ENCODE measurements at places on chromosomes 1 and 21. TPM values are rescaled to one million over a fixed set of nuclear protein-coding genes. Genes with fewer than 3 reads are reported as not detected.
A peak's percentile ranks its signal among the peaks of the same experiment; 100 is the strongest.

DNA sequence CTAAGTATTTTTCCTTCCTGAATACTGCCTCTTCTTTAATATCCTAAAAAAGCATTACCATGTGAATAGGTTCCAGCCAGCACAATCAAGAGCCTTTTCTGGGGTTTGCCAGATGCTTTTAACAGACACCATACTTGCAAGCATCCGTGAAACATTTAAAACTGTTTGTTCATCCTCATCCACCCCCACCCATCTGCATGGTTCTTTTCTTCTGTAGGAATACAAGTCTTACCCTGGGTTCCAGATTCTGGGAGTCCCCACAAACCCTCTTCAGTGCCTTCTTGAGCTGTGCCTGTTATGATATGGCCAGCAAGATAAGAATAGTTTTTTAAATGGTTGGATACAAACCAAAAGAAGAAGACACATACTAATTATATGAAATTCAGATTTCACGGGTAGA lies 354.9 kb upstream of the PLXNA2 start:
- DNase-seq: no peak

The POTED gene
- polyA plus RNA-seq: not detected

The PI4KB gene
- 75.2 TPM for polyA plus RNA-seq

GRCh38 chr1:53376742-53377437 lies 49.0 kb upstream of the LRP8 start:
- DNase-seq: no peak

The PDC gene
- polyA plus RNA-seq: not detected

The GBP7 gene
- not detected for polyA plus RNA-seq

DNA sequence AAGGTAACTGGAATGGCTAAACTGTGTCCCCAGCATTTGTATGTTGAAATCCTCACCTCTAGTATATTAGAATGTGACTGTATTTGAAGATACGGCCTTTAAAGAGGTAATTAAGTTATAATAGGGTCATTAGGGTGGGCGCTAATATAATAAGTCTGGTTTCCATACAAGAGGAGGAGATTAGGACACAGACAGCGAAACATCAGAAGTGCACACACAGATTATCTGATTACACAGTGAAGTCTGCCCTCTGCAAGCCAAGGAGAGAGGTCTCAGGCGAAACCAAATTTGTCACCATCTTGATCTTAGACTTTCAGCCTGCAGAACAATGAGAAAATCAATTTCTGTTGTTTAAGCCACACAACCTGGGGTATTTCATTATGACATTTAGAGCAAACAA lies 2233.1 kb downstream of the MRPL39 start:
- no peak for DNase-seq

- DNase-seq: no peak
These were observed 7.5 kb upstream of the KPNA6 start for GRCh38 chr1:32100359-32100758.

DNA sequence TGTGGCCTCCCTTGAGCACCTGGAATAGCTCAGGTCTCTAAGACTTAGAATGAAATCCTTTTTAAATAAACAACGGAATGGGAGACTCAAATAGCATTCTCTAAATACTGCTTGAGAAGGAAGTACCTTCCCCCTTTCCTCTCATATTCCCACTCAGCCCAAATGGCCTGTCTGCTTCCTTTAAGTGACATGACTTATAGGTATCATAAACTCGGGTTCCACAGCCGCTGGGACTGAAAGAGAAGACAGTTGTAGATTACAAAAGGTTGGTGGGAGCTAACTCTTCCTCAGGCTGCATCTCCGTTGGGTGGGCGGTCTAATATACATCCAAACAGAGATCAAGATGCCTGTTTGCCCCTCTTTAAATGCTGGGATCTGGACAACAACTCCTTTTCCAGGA lies 1.2 kb upstream of the HMCN1 start:
- DNase-seq: no peak

GRCh38 chr1:30133414-30134055 lies 589.9 kb downstream of the MATN1 start:
- no peak for DNase-seq

DNA sequence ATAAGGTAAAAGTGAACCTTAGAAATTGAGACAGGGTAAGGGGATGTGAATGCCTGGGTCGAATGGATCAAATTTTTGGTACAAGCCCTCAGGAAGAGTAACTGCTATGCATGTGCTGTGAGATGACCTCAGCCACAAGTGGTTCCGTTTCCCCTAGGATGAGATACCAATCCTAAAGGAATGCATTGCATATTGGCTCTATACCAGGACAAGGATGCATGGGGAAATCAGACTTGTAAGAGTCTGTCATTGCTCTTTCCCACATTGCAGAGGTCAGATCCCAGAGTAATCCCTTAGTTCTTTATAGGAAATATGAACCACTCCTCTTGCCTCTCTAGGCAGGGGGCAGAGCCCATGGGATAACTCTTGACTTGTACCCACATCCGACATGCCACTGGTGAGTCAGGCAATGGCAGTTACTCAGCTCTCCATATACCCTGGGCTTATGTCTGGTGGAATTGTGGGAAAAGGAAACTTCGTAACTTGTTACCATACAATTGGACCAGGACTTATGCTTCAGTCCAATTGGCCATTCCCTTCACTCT lies 428.3 kb upstream of the ZRANB2 start:
- DNase-seq: no peak

DNA sequence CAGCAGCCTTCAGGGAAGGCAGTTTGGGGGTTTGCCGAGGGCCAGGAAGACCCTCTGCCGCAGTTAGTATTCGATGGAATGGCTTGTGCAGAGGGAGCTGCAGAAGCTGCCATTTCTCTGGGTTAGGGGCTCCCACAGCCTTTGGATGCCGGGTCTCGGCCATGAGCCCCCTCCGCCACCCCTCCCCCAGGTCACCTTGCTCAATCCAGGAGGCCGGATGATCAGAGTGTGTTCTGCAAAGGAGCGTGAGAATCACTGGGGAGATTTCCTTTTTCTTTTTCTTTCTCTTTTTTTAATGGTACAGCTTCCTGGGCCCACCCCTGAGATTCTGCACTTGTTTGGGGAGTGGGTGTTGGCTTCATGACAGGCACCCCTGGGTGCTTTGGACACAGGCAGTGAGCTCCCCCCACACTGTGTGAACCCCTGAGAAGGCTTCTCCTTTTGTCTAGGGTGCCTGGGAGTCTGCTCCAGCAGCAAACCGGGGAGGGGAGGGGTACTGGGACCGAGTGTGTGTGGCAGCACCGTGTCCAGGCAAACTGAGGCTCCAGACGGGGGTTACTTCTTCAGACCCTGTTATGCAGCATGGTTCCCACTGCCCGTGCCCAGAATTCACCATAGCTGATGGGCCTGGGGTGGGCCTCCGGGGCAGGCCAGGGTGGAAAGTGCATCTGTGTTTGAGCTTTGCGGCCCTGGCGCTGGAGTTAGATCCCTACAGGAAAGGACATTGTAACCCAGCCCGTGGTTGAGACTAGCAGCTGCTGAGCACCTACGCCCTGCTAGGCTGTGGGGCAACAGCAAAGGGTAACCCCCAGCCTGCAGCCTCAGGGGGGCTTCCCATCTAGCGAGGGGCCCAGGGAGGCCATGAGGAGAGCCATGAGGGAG lies 18.5 kb downstream of the TNFRSF1B start:
- DNase-seq: no peak

The WNT4 gene
- polyA plus RNA-seq: not detected

DNA sequence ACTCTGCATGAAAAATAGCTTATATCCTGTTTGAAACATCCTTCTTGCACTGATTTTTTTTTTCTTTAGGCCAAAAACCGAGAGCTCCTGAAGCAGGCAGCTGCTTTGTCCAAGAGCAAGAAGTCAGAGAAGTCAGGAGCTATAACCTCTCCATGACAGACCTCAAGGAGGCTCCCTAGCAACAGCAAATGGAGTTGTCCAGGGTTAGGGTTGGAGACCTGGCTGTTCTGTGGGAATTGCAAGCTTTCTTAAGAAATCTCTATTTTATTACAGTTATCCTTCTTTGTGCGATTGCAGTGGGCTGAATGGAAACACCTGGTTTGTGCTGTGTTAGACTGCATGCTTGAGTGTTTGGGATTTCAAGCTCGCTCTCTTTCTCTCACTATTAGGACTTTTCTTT lies 12.6 kb upstream of the STX12 start:
- no peak for DNase-seq

- no peak for DNase-seq
These were observed 10.8 kb downstream of the S1PR1 start for GRCh38 chr1:101247404-101248287.

The DNASE2B gene
- not detected for polyA plus RNA-seq

The NOTCH2 gene
- polyA plus RNA-seq: 56.9 TPM

DNA sequence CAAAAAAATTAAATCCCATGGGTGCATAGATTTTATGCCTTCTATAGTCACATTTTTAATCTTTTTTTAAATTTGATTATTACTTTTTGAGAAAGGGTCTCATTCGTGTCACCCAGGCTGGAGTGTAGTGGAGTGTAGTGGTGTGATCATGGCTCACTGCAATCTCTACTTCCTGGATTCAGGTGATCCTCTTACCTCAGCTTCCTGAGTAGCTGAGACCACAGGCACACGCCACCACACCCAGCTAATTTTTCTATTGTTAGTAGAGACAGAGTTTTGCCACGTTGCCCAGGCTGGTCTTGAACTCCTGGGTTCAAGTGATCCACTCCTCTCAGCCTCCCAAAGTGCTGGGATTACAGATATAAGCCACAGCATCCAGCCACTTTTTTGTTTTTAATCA lies 10.4 kb downstream of the CBR3 start:
- DNase-seq: no peak

GRCh38 chr1:225819346-225820192 lies 9.6 kb downstream of the EPHX1 start:
- no peak for DNase-seq

The MIA3 gene
- polyA plus RNA-seq: 47.2 TPM

DNA sequence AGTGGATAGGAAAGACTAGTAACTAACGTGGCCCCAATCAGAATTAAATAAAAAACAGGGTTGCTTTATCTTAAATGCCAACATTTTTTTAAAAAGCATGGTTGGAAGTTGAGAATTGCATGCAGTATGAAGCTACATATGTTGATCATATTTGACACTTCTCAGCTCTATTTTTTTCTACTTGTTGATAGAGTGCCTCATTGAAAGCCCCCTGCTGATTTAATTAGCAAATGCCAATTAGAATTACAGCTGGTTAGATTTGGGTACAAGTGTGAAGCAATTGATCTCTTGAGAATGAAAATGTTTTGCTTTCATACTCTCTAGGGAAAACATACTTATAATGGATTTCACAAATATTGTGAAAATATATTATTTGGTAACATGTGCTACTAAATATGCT lies 40.5 kb downstream of the CHD1L start:
- no peak for DNase-seq

DNA sequence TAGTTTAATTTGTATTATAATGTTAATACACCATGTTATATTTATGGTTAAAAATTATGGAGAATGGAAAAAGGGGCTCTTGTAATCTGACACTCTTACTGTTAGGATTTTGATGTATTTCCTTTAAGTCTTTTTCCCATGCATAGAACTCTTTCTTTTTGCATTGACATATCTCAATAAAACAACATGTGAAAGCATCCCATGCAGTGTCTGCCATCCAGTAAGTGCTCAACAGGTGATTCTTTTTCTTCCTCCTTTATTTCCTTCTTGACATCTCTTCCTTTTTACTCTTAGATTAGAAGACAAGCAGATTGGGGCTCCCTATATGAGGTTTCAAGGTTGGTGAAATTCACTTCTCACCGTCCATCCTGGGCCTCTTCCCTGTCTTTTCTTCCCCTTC lies 2.8 kb downstream of the NEXN start:
- no peak for DNase-seq

DNA sequence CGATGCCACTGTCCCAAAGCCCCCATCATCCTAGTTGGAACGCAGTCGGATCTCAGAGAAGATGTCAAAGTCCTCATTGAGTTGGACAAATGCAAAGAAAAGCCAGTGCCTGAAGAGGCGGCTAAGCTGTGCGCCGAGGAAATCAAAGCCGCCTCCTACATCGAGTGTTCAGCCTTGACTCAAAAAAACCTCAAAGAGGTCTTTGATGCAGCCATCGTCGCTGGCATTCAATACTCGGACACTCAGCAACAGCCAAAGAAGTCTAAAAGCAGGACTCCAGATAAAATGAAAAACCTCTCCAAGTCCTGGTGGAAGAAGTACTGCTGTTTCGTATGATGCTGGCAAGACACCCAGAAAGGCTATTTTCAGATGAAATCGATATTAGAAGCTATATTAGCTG lies 8.1 kb downstream of the RHOU start:
- no peak for DNase-seq

- no peak for DNase-seq
These were observed 13.3 kb downstream of the SMIM12 start for GRCh38 chr1:34846265-34846664.

The CHIA gene
- polyA plus RNA-seq: not detected

The DISC1 gene
- 5.4 TPM for polyA plus RNA-seq

DNA sequence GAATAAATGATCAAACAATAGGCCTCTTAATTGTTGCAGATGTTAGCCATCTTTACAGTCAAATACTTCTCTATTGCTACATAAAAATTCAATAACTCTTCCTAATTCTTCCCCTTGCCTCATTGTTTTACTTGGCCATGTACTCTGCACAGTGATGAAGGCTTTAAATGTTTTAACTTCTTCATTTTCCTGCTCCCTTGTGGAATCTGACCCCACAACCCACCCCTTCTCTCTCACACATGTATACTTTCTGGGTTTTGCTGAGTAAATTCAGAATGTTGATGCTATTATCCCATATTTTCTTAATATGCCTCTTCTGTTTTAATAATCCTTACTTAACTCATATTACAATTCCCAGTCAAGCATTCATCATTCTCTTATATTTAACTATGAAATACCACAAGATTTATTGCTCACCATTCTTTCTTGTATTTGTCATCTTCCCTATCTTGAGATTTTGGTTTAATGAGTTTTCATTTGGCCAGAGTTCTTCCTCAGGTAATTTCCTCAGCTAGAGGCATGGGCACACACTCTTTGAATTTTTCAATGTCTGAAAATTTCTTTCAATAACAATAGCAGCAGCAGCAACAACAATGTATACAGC lies 327.8 kb upstream of the USP24 start:
- peak; percentile 57 for DNase-seq

The IFNLR1 gene
- polyA plus RNA-seq: not detected

The GUCA2B gene
- polyA plus RNA-seq: not detected

DNA sequence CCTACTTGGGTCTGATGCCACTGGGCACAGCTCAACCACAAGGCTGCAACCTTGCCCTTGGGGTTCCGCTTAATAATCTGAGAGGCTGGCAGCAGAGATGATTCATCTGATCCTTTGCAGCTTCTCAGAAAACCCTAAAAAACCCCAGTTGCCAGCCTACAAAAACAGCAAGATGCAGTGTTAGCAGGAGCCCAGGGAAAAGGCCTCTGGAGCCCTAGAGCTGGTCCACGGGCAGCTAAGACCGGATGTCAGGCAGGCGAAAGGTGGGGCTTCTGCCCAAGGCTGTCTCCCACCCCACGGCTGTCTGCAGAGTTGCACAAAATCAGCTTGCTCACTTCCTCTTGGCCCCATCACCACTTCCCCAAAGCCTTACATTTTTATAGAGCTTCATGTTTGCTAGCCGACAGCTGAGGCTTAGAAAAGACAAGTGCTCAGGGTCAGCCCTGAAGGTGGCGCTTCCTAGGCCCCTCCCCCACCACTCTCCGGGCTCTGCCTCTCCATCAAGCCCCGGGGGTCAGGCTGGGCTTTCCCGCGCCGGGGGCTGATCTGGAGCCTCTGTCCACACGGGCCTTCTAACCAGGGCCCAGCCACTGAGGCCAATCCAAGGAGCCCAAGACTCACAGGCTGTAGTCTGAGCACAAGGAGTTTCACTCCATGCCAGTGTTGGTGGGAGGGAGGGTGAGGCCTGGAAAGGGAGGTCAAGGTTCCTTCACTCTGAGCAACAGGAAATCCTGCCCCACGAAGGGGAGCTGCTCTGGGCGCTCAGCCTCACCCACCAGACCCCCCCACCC lies 4.2 kb upstream of the ADORA3 start:
- DNase-seq: peak; percentile 32
